ENCODE measurements at places on chromosomes 13 and 19. TPM values are rescaled to one million over a fixed set of nuclear protein-coding genes. Genes with fewer than 3 reads are reported as not detected.

GRCh38 chr13:45658586-45659235, 43.2 kb upstream of the ERICH6B start:
- DNase-seq: peak; percentile 62
- no peaks in the 10 kb centered on the region for H3K27me3 ChIP-seq
- H3K36me3 ChIP-seq: no peaks in the 10 kb centered on the region
- H3K4me3 ChIP-seq: no peak overlapping the region
- H3K27ac ChIP-seq: no peak overlapping the region

DNA sequence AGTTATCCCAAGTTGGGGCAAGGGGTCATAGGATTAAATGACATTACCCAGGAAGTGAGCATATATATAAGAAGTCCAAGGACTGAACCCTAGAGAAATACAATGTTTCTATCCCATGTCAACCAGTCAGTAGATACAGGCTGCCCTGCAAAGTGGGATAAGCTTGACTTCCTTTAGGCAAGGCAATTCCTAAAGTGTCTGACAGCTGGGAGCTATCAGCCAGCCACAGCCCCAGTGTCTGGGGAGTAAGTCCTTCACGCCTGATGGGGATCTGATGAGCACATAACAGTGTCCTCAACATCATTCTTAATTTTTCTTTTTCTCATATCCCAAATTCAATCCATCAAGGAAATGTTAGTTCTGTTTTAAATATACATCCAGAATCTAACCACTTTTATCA, 54.1 kb downstream of the DNAJC15 start:
- no peak for DNase-seq
- peaks cover 4% of the 10 kb centered on the region for H3K4me1 ChIP-seq
- 0 out of 2 replicates have a peak, but pooled peaks cover under 1% of the 10 kb centered on the region for H3K36me3 ChIP-seq
- no peak overlapping the region for H3K27ac ChIP-seq

Gene DACH1
- total RNA-seq: not detected

Gene CFAP97D2
- total RNA-seq: not detected

Gene SIGLEC9
- not detected for total RNA-seq

Data from IMR-90 (cell line).